ENCODE measurements at places on chromosomes 3 and 15.

- no peak for DNase-seq
These were observed 29.0 kb downstream of the SKIL start for GRCh38 chr3:170386468-170386867.

DNA sequence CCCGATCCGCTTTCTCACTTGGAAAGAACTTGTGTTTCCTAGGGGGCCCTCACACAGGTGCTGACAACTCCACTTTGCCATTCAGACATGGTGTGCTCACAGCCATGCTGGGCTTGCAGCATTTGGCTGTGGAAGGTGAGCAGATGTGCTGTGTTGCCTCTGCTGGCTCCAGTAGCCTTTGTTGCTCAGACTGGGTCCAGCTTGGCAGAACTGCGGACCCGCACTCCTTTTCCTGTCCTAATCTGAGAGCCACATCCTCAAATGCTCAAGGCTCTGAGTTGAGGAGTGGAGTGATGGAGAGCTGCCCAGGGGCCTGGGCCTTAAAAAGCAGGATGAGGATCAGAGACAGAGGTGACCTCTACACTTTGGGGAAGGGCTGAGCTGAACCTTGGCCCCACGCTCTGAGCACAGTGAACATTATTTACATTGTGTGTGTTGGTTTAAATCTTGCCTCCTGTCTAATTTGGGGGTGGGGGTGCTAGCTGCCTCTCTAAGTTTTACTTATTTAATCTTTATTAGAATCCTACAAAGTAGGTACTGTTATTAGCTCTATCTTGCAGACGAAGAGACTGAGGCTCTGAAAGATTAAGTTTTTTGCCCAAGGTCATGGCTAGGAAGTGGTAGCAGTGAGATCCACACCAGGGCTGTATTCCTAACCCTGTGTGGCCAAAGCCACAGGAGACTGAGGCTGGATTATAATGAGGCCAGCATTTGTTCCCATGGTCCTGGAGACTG is 17.2 kb downstream of the ACOX2 start:
- no peak for DNase-seq

- DNase-seq, result no peak
These were observed 97.7 kb upstream of the WNT5A start for GRCh38 chr3:55584716-55585368.

DNA sequence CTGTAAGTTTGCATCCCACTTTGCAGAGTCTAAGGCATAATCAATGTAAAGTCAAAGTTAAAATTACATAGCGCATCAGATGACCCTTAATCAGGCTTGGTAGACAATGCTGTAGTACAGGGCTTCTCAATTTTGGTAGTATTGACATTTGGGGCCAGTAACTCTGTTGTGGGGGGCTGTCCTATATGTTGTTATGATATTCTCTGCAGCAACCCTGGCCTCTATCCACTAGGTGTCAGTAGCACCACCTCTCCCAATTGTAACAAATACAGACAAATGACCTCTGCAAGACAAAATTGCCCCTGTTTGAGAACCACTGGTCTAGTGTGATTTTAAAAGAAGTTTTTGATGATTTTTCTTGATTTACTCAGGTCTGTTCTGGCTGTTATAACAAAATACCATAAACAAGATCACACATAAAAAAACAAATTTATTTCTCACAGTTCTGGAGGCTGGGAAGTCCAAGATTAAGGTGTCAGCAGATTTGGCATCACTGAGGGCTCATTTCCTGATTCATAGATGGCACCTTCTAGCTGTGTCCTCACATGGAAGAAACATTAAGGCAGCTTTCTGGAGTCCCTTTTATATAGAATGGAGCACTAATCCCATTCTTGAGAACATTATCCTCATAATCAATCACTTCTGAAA is 37.6 kb upstream of the SLC9A9 start:
- DNase-seq, result peak; percentile 14

DNA sequence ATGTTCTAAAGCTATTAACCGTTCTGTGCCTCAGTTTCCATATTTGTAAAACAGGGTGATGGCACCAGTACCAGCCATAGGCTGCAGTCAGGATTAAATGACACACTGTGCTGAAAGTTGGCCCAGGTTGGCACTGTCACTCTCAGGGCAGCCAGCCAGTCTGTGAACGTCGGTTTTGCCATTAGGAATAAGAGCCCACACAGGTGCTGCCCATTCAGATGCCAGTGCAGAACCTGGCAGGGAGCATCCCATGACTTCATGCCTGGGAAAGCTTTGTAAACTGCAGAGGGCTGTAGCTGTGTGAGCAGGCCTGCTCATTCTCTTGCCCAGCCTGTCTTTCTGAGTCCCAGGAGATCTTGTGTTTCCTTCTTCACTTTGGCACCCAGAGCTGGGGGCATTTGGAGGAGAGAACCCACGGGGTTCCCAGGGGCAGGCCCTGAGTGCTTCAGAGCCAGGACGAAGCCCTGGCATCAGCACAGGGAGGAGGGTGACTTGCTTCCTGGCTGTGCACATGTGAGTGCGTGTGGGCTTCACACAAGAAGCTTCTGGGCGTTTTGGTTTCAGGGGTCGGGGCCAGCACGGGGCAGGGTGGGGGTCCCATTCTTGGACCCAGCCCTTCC is 46.9 kb downstream of the ZNF710 start:
- DNase-seq, result no peak

GRCh38 chr3:31568649-31569048 is 35.9 kb downstream of the STT3B start:
- DNase-seq, result no peak

- DNase-seq, result no peak
These were observed 1.4 kb downstream of the ATP11B start for GRCh38 chr3:182794455-182795388.

All from AG09319 (cell line).